ENCODE measurements at places on chromosomes 5 and 9.
A peak's percentile ranks its signal among the peaks of the same experiment; 100 is the strongest.

DNA sequence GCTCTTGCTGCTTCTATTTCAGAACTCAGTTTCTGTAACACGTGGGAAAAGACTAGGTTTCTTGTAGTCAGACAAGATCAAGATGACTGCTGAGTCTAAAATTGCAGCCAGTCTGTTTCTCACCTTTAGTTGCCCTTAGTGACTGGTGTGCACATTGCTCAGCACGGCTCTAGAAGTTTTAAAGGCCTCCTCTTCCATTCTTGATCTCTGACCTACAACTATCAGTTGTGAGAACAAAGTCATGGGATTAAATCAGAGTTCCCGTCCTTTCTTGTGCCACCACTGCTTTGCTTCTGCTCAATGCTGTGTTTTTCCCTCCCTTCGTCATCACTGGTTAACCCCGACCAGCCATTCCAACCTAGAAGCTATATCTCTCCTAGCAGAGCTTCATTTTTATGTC is 52.8 kb downstream of the GDA start:
- no peak for DNase-seq

- peak; percentile 12 for DNase-seq
Observed at GRCh38 chr5:6712142-6712576, 1.1 kb upstream of the TENT4A start.

- no peak for DNase-seq
Observed at GRCh38 chr5:167608390-167609272, 682.8 kb upstream of the WWC1 start.

DNA sequence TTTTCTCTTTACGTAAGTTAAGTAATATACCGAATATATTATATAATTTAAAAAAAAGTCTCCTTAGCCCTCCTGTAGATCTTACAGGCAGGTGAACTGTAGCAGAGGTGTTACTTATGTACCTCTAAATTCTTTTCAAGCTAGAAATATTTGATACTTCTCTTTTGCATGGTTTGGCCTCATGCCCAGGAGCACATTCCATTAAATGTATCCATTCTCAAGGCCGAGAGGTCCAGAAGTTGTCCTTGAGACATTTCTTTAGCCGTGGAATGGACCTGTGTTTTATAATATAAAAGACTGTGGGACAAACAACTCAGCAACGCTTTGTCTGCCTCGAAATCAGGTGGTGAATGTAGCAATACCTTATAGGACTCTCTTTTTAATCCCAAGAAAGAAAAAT is 184.5 kb downstream of the TRIO start:
- no peak for DNase-seq

- DNase-seq, result no peak
Observed at GRCh38 chr5:149895416-149896345, 48.9 kb downstream of the PDE6A start.

GRCh38 chr5:149326611-149327010 is 18.7 kb upstream of the GRPEL2 start:
- no peak for DNase-seq

DNA sequence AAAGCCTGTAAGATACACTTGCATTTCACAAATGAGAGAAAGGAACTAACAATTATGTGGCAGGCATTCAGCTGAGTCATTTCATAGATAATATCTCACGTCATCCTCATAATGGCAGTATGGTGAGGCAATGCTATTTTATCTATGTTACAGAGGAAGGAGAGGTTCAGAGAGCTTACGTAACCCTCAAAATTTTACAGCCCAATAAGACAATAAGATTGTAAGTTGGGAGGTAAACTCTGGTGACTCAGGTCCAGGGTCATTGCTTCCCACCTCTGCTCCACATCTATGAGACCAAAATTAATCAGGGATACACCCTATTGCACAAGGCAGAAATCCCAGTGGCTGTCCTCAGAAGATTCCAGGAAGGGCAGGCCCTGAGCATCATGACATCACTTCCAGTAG is 309.7 kb downstream of the NSG2 start:
- DNase-seq, result peak; percentile 2

- DNase-seq, result no peak
Observed at GRCh38 chr9:135320331-135320730, 159.3 kb upstream of the PPP1R26 start.

DNA sequence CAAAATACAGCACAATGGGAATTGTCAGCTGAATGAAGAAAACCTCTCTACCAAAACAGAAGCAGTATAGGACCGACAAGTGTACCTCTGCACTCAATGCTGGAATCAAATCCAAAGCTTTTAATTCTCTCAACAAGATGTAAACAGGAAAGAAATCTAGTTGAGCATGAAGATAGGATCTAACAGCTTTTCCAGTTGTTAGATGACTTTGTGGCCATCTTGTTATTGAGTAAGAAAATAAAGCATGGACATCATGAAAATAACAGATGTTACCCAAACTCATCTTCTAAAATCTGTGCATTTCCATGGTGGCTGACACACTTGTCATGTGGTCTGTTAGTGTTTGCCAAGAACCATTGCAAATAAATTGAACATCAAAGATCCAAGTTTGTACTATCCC is 34.7 kb downstream of the SREK1 start:
- no peak for DNase-seq

GRCh38 chr9:108759399-108759798 is 96.4 kb downstream of the ACTL7B start:
- DNase-seq, result no peak

DNA sequence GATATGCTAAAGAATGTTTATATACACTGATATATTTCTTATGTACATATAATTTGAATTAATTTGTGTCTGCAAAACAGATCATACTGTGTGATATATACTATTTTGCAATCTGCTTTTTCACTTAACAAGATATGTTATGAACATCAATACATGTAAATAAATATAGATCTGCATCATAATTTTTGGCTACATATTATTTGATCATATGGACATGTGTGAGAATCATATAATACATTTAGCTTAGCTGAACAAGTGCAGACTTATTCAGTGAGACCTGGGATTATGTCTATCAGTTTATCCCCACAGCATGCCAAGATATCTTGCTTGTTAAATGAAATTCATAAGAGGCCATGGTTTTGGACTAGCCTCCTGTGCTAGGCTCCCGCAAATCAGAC is 474.3 kb downstream of the ARHGEF28 start:
- DNase-seq, result no peak

DNA sequence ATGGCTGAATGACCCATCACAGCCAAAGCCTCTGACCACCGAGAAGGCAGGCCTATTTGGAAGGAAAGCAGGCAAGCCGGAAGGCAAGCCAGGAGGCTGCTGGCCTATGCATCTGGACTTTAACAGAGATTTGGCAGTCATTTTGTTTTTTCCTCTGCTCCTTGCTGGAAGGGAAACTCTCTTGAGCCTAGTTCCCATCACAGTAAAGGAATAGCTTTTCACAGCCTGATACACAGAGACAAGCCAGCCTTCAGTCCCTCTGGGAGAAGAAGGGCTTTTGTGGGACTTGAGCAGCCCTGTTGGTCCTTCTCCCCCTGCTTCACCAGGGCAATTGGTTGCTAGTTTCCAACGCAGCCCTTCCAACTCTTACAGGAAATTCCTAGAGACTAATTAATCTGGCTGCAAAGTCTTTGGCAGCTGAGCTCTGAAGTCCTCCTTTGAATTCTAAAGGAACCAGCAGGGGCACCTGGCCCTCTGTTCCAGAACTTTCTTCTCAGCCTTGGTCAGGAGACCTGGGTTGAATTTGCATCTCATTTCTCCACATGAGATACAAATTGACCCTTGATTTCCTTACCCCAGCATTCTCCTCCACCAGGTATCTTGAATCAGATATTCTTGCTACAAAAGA is 157.3 kb upstream of the EPB41L4A start:
- DNase-seq, result no peak

- DNase-seq, result no peak
Observed at GRCh38 chr9:80498001-80498555, 926.3 kb downstream of the TLE4 start.

DNA sequence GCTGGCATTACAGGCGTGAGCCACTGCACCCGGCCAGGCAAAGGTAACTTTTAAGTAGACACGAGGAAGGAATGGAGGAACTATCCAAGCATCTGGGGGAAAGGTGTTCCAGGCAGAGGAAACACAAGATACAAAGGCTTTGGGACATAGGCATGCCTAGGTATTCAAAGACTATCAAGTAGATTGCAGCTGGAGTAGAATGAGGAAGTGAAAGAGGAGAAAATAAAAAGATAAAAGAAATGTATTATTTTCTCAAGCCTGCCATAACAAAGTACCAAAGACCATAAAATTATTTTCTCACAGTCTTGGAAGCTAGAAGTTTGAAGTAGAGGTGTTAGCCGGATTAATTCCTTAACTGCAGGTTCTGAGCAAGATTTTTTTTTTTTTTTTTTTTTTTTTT is 39.9 kb upstream of the GRIN3A start:
- DNase-seq, result no peak

DNA sequence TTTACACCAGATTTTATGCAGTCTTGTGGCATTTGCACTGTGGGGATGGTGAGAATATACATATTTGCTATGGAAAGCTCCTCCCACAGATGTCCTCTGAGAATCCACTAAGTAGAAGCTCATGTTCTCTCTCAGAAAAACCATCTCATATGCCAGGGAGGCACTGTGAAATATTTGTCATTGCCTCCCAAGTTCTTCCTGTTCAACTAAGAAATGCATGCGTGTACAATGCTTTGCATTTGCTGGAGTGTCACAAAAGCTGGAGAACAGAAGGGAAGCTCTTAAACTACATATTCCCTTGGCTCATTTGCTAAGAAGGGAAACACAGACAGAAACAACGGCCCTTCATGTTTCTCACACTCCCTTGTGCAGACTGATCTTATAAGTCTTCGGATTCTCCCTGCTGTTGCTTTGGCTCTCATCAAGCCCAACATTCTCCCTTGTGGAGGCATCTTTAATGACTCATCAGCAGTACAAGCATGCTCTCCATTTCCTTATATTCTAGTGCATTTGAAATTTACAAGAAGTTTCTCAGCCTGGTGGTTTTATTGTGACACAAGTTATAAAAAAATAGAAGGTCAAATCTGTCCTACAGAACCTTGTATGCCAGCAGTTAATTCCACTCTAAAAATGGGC is 220.6 kb downstream of the TRIM36 start:
- DNase-seq, result no peak

- no peak for DNase-seq
Observed at GRCh38 chr5:95471487-95471886, 80.3 kb downstream of the FAM81B start.

DNA sequence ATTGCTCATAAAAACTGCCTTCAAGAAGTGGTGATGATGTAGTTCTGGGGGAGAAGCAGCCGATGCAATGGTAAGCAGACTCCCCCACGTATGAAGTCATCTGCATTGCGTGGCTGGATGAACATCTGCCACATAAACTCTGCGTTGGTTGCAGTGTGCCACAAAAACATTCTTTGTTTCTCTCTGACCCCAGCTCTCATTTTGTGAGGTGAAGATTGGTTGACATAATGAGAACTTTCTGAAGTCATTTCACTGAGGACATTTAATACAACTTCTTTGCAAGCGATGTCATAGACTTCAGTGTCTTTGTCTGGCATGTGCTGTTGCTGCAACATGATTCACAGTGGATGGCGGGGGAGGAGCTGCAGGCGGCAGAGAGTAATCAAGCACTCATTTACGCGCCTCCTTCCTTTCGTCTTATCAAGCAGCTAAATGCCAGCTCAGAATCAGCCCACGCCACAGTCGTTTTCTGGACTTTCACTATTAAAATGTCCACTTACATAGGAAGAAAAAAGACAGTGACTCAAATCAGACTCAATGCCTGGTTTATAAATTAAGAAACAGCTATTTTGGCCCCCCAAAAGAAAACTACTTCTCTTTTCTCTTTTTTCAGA is 91.5 kb upstream of the NFIL3 start:
- no peak for DNase-seq

DNA sequence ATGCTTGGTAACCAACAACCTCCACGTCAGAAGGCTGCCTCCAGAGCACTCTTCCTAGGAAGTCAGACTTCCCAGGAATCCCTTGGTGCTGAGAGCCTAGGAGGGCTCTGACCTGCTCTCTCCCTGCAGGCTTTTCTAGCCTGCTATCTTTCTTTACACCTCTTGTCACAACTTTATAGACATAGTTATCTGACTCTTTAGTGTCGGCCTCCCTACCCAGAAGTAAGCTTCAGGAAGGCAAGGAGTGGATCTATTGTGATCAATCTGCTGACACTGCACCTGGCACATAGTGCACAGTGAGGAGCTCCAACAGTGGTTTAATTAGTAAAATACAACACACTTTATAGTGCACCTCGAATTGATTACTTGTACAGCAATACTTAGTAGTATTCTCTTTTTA is 2.3 kb downstream of the AFAP1L1 start:
- no peak for DNase-seq

GRCh38 chr9:129828969-129829368 is 5.0 kb upstream of the TOR1A start:
- DNase-seq, result no peak

DNA sequence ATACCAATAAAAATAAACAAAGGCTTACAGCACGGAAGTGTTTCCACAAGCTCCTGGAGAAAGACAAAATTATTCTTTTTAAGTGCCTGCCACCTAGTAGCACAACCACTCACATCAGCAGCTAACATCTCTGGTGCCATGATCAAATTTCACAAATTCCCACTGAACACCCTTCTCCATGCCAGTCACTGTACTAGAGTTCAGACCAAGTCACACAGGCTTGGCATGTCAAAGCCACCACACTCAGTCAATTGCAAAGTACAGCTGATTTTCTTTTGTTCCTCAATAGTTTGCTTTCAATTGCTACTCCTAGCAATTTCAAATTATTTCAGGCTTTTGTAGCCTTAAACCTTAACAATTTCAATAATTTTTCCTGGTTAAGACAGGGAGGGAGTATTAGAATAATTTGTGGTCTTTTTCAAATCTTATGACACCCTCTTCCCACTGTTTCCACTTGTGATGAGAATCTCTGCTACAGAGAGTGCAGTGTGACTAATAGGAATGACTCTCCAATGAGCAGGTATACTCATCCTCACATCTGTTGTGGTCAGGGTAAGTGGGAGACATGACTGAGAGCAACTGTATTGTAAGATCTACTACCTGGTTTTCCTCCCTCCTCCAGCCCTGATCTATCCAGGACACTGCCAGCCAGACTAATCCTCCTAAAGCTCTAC is 46.2 kb downstream of the RNF145 start:
- no peak for DNase-seq

- no peak for DNase-seq
Observed at GRCh38 chr5:76941442-76941841, 11.4 kb upstream of the CRHBP start.

DNA sequence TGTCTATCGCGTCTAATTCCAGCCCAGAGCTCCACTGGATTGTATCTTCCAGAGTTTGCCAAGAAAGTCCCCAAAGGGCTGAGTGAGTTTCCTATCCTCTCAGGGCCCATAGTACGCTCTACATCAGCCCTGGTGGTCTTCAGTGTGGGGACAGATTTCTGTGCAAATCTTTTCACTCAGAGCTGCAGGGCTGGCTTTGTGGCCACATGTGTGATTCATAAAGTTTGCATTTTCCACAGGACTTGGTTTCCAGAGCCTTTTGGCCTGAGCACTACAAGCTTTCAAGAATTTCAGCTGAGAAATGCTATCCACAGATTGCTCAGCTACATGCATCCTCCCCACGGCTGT is 76.7 kb upstream of the CXCL14 start:
- DNase-seq, result no peak

DNA sequence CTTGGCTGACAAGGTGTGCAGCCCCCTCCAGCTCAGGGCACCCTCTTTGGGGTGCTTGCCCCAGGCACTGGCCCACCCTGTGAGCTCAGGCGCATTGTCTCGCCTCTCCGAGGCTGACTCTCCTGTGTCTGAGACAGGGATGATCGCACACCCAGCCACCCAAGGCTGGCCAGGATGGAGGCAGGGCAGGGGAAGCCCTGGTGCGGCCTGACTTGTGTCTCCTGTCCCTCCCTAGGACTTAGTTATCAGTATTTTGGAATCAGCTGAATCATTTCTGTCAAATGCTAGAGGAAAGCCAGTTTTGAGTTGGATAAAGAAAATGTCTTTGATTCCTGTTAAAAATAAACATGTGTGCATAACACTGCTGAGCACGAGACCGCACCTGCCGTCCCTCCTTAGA is 2.5 kb upstream of the DBH start:
- DNase-seq, result no peak
